Daoy (cell line): ENCODE measurements at places on chromosomes 3 and 15. TPM values are rescaled to one million over a fixed set of nuclear protein-coding genes. Genes with fewer than 3 reads are reported as not detected.

GRCh38 chr15:88083811-88084760 lies 172.5 kb downstream of the NTRK3 start:
- no peak for DNase-seq

DNA sequence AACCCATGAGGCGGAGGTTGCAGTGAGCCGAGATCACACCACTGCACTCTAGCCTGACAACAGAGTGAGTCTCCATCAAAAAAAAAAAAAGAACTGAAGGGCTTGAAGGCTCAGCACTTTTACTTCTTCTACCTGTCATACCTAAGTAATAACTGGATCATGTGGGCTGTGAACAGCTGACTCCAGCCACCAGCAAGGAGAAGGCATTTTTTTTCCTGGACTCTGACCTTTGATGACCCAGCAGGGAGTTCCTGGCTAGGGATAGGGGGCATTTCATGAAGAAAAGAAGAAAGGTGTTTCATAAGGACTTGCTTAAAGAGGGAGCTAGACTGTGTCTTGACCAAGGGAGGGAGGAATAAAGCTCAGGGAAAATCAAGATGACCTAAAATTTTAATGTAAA lies 266.0 kb downstream of the ZNF621 start:
- DNase-seq = no peak

DNA sequence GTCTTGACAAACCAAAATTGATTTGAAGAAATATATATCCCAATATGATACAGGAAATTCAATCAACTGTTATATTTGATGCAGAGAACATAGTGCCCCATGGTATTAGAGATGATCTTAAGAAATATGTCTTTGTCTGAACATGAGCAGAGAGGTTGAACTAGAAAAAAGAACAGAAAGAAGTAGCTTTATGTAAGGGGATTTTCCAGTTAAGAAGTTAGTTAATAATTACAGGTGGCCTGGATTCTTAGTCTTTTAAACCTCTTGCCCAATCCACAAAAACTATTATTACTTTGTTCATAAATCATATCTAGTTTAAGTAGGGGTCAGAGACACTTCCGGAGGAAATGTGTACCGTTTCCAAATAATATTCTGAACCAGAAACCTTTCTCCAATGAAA lies 1186.7 kb upstream of the EPHA6 start:
- DNase-seq = no peak

Gene SCAANT1
- total RNA-seq = not detected in 2 replicates

Gene CCDC54
- not detected in 2 replicates for total RNA-seq

Gene VPS18
- total RNA-seq = 23.3 and 27.9 TPM in 2 replicates
